AG08395 (cell line): ENCODE measurements at places on chromosomes 11 and 22.

DNA sequence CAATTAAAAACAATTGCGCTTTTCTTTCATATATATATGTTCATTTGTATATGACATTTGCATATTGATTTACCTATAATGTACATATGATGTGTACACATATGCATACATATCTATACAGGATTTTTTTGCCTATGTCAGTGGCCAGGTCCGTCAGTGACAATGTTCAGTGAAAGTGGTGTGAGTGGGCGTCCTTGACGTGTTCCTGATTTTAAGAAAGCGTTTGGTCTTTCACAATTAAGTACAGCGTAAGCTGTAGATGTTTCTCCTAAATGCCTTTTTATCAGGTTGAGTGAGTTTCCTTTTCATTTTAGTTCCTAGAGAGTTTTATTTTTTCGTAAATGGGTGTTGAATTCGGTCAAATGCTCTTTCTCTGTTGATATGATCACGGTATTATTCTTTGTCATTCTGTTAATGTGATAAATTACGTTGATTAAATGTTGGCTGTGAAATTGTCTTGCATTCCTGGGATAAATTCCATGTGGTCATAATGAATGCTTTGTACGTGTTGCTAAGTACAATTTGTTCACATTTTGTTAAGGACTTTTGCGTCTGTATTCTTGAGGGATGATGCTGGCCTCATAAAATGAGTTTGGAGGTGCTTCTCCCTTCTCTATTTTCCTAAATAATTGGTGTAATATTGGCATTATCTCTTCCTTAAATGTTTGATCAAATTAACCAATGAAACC, 10.6 kb upstream of the GNB1L start:
- DNase-seq, result no peak

- no peak for DNase-seq
Observed at GRCh38 chr22:27554841-27555456, 246.6 kb downstream of the MN1 start.

DNA sequence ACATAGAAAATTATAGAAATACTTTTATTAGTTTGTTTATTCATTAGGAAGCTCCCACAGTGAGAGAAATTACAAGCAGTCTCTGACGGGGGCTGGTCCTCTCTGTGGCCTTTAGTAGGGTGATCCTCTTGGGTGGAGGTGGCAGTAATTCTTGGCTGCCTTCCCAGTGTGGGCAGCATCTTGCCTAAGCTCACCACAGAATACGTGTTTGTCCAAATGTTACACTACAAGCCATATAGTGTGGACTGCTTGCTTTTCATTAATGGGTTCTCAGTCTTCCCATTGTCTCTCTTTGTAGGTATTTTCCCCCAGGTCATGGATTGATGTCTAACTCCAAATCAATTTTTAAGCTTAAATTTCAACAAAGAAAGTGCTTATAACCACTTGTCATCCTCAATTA, 43.3 kb downstream of the ENDOD1 start:
- no peak for DNase-seq

DNA sequence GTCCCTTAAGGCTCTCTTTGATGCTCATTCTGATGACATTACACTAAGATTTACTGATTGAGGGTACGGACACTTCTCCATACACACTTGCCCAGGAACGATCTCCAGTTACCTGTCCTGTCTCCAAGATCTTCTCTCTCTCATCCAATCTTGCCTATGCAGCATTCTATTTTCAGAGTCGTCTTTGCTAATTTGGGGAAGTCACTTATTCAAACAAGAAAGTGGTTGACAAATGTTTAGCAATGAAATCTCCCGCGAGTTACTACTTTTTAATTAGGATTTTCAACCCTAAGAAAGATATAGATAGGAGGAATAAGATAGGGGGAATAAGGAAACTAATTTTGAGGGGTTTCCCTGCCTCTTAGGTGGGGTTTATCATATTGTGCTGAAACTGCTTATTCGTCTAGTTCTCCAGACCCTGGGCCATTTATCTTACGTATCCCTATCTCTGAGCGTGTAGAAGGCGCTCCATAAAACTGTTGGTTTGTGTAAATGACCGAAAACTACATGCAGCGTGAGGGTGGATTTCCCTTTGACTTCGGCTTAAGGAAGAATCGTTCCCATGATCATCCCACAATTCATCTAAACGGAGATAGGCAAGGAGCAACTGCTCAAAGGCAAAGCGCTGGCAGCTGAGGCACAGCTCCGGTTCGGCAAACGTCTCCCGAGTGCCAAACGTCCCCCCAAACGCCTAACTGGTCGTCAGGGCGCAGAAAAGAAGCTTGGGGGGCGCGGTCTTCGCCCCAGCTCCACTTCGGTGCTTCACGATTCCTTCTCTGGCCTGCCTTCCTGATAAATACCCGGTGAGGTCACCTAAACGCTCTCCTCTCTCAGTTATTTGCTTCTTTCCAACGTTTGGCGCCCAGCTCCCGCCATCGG, 804 bp downstream of the APIP start:
- no peak for DNase-seq

DNA sequence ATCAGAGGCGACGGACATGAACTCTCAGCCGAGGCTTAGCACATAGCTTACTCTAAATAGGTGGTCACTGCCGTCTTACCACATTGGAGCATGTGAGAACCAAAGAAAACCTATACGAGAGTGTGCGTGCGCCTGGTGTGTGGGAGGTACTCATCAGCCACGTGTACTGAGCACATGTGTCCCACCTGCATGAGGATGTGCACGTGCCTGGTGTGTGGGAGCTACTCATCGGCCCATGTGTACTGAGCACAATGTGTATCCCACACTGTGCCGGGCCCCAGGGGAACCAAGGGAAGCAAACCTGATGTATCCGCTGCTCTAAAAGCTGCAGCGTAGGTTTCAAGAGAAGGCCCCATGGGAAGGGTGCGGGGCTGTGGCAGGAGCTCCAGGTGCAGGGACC, 56.4 kb downstream of the ANO1 start:
- no peak for DNase-seq

- DNase-seq, result no peak
Observed at GRCh38 chr11:40230821-40231220, 1228.6 kb downstream of the LRRC4C start.

GRCh38 chr11:25252854-25253253, 756.0 kb downstream of the LUZP2 start:
- no peak for DNase-seq

DNA sequence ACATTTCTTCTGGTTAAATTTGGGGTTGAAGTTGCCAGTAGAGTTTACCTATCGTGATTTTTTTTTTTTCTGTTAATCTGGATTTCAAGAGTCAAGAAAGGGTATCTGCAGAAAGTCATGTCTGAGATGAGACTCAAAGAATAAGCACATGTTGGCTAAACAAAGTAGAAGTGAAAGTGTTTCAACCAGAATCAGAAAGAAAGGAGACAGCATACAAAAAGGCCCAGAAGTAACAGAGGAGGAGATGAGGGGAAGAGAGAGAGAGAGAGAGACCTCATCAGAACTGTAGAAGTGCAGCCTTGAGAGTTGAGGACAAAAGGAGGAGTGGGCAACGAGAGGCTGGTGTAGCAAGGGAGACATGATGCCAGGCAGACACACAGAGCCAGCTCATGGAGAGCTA, 54.9 kb downstream of the SVIP start:
- no peak for DNase-seq

DNA sequence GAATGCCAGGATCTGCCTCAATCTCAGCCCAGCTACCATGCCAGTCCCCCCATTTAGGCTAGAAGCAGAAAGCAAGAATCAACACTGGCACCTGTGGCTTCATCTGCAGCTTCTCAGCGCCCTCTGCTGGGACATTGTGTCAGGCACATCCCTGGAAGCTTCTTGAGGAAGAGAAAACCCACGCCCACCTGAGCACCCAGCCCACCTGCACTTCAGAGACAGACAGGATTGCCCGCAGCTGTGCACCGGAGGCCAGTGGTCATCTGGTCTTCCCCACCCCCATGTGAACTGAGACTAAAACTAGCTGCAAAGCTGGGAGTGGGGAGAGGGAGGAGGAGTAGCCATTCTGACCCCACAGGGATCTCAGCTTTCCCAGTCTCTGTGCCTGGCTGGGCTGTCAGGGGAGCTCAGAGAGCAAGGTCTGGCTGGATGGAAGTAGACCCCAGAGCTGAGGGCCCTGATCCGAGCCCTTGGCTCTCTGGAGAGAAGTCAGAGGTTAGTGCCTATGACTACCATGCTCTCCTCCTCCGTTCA, 66.8 kb downstream of the FEZ1 start:
- peak; percentile 61 for DNase-seq

GRCh38 chr11:49377978-49378377, 169.6 kb upstream of the FOLH1 start:
- no peak for DNase-seq

DNA sequence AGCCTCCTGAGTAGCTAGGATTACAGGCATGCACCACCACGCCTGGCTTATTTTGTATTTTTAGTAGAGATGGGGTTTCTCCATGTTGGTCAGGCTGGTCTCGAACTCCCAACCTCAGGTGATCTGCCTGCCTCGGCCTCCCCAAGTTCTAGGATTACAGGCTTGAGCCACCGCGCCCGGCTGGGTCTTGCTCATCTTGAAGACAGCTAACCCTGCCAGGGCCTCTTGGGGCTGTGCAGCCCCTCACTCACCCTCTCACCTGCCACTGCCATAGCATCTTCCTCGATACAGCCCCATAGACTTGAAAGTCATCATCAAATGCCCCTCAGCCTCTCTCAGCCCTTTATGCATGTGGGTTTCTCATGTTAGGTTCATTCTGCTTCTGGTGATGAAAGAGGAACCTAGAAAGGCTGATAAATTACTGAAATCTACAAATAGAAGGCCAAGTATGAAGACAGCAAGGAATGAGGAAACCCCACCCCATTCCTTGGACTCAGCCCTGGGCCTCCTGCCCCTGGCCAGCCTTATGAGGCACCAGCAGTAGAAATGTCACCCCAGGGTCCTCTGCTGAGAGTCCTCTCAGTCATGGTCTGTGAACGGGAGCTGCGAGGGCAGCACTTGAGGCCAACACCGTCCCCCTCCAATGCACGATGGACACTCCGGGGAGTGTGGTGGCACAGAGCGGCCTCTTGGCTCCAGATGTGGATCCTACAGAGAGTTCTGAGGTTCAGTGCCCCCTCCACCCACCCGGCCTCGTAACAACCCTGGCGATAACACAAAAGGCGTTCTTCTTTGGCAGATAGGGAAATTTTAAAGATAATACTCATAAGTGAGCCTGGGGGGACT, 24.8 kb downstream of the SCGB1A1 start:
- peak; percentile 66 for DNase-seq

DNA sequence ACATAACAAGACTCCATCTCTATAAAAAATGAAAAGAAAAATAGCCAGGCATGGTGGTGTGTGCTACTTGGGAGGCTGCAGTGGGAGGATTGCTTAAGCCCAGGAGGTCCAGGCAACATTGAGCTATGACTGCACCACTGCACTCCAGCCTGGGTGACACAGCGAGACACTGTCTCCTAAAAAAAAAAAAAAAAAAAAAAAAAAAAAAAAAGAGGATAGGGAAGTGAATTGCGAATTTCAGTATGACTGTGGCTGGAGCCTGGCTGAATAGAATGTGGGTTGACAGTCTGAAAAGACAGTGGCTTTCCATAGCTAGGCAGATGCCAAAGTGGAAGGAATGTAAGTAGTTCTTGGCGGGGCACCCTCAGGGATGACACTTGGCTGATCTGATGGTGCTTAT, 6.4 kb upstream of the LDHAL6A start:
- DNase-seq, result no peak

- no peak for DNase-seq
Observed at GRCh38 chr11:2380807-2381350, 3.8 kb downstream of the CD81 start.

DNA sequence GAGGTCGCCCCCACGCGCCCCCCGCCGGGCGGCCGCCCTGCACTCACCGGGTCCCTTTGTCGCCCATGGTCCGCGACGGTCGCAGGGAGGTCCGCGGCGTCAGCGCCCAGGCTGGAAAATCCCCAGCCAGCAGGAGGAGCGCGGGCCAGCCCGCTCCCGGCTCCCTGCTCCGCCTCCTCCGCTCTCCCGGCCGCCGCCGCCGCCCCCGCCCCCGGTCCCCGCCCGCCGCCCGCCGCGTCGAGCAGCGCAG, at the start of gene ARRB1:
Gene ARRB1 (minus strand): TSS at position 121 of the 250 bp plus-strand sequence. CDS start 54 bp downstream, at position 67.
- peak; percentile 56 for DNase-seq

DNA sequence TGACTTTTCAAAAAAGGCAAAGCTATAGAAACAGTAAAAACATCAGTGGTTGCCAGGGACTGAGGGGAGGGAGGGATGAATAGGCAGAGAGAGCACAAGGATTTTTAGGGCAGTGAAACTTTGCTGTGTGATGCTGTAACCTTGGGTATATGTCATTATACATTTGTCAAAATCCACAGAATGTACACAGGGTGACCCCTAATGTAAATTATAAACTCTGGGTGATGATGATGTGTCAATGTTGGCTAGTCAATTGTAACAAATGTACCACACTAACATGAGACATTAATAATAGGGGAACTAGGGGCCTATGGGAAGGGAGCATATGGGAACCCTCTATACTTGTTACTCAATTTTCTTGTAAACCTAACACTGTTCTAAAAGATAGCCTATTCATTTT, 24.8 kb downstream of the RIBC2 start:
- DNase-seq, result no peak

DNA sequence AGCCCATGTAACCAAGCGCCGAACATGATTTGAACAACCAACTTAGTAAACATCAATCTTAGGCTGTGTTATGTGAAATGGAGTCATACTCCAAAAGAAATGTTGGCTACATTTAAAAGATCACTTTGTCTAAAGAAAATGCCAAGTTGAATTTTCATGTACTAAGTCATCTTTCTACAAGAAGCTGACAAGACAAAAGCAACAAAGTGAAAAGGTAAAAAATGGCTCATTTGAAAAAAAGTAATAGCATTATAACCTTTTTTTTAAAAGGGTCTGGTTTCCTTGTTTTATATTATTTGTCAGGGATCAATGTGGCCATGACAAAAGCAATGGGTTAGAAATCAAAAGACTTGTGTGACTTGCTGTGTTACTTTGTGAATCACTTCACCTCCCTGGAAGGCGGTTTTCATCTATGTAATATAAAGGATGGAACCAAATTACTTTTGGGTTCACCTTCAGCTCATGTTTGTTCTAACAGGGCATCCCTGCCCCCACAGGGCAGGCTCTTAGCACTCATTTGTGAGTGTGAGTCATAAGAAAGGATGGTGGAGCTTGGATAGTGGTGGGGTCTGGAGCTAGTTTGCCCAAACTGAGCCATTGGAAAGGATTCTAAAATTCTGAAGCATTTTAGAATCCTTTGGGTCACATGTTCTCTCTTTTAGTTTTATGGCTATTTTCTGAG, 131.9 kb upstream of the MTMR2 start:
- DNase-seq, result peak; percentile 67

- no peak for DNase-seq
Observed at GRCh38 chr11:61119571-61119970, 17.3 kb downstream of the CD5 start.

DNA sequence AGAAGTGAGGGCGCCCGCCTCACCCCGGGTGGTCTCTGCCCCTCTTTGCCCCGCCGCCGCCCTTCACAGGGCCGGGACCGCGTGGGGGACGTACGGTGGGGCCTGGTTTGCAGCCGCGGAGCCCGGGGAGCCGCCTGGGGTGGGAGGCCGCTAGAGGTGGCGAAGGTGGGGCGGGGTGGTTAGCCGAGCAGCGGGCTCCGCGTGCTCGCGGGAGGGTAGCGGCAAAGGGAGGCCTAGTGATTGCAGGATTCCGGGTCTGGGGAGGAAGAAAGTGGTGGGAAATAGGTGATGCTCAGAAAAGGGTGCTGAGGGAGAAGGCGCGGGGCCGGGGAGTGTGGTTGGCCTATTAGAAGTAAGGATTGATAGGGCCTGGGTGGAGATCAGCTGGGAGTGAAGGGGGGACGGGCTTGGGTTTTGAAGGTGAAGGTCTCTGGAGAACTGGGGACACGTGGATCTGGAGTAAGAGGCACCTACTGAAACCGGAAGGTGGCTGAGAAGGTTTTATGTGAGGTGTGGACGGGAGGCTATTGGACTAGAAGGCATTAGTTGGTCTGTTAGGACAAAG, 571 bp downstream of the FAR1 start:
- DNase-seq, result peak; percentile 17

GRCh38 chr11:66950112-66950535, 8.1 kb downstream of the PC start:
- DNase-seq, result peak; percentile 75
